ENCODE measurements at places on chromosomes 11 and 22.
A peak's percentile ranks its signal among the peaks of the same experiment; 100 is the strongest.

DNA sequence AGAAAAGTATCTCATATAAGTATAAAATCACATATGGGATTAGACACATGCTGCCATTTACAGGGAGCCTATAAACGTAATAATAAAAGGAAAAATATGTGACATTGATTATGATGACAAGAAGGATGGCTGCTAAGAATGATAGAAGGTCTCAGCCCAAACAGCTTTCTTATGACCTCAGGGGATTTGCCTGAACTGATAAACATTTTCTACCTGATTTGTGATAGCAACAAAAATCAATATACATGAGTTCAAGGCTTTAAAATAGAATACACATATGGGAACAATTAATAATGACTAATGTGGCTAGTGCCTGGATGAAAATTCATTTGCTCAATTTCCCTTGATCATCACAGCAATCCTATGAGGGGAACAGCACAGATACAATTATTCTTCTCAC is 636.8 kb upstream of the CCDC90B start:
- DNase-seq, result no peak

- no peak for DNase-seq
Measured at GRCh38 chr22:24420072-24420976, 7.1 kb upstream of the ADORA2A start.

- no peak for DNase-seq
Measured at GRCh38 chr11:1307163-1307870, 2.1 kb downstream of the TOLLIP start.

- no peak for DNase-seq
Measured at GRCh38 chr11:33064866-33065265, 25.5 kb downstream of the TCP11L1 start.

DNA sequence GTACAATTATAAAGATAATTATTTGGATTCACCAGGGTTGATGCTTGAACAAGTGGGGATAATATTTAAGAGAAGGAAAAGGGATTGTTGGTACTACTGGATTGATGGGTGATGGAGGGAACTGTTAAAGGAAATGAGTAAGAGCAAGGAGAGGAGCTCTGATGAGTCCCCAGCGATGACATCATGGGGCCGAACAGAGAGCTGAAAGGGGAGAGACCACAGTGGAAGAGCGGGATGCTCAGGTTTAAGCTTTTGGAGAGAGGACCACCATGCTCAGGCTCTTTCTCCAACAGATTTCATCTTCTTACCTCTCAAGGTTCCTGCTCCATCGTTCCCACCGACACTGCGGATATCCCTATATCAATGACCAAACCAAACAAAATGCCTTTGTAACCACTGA is 568.7 kb downstream of the ETS1 start:
- no peak for DNase-seq

GRCh38 chr22:39090426-39091064 is 6.5 kb upstream of the APOBEC3H start:
- no peak for DNase-seq

- DNase-seq, result no peak
Measured at GRCh38 chr11:126430581-126431335, 75.3 kb downstream of the ST3GAL4 start.

- DNase-seq, result no peak
Measured at GRCh38 chr11:102653744-102654291, 28.7 kb upstream of the MMP20 start.

GRCh38 chr22:31083377-31083768 is 2.3 kb downstream of the SMTN start:
- no peak for DNase-seq

DNA sequence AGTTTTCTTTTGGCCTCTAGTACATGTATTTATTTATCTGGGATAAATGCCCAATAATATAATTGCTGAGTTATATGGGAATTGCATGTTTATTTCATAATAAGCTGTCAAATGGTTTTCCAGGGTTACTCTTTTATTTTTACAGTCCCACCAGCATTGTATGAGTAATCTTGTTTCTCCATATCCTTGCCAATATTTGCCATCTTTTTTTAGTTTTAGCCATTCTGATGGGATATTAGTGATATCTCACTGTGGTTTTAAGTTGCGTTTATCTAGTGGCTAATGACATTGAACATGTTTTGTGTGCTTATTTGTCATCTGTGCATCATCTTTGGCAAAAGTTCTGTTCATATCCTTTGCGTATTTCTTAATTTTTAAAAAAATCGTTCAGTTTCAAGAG is 372.8 kb upstream of the CCDC179 start:
- DNase-seq, result no peak

DNA sequence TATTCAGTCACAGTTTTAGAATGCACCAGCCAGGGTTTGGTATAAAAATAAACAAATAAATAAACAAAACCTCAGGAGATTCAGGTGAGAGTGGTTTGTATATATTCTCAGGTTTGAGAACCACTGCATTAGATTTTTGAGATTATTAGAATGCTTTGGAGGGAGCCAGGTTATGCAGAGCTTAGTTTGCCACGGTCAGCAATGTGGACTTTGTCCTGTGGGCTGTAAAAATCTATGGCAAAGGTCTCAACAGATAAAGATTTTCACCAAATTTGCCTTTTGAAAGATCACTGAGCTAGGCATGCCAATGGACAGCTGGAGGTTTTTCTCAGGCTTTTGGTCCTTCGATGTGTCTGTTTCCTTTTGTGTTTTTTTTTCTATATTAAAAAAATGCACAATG is 650.1 kb upstream of the RAG2 start:
- DNase-seq, result no peak

DNA sequence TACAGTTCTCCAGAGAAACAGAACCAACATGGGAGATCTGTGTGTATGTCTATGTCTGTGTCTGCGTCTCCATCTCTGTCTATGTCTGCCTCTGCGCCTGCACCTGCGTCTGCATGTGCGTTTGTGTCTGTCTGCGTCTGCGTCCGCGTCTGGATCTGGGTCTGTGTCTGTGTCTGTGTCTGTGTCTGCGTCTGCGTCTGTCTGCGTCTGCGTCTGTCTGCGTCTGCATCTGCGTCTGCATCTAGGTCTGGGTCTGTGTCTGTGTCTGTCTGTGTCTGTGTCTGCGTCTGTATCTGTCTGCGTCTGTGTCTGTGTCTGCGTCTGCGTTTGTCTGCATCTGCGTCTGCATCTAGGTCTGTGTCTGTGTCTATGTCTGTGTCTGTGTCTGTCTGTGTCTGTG is 88.4 kb upstream of the SLC22A12 start:
- no peak for DNase-seq

GRCh38 chr11:8384199-8384821 is 120.6 kb upstream of the LMO1 start:
- DNase-seq, result peak; percentile 61

- DNase-seq, result no peak
Measured at GRCh38 chr11:59866836-59867235, 549 bp upstream of the TCN1 start.

DNA sequence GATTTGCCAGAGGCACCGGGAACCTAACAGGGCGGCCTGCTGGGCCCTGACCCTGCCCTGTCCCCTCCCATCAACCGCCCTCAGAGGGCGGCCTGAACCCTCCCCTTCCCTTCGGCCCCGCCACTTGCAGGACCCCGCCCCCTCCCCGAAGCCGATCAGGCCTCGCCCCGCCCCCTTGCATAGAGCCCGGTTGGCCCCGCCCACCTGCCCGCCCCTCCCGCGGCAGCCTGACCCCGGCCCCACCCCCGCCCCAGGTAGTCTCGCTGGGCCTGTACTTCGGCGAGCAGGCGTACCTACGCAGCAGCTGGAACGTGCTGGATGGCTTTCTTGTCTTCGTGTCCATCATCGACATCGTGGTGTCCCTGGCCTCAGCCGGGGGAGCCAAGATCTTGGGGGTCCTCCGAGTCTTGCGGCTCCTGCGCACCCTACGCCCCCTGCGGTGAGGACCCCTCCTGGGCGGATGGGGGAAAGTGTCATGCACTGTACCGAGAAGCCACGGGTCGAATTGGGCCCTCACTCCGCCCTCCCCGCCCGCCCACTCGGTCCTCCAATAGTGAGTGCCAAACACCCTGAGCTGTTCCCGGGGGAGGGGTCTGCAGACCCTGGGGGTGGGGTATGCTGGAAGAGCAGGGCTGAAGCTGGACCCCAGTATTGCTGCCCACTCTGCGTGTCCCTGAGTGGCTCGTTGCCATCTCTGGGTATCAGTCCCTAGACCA is 94.1 kb downstream of the CACNA1I start:
- peak; percentile 88 for DNase-seq

DNA sequence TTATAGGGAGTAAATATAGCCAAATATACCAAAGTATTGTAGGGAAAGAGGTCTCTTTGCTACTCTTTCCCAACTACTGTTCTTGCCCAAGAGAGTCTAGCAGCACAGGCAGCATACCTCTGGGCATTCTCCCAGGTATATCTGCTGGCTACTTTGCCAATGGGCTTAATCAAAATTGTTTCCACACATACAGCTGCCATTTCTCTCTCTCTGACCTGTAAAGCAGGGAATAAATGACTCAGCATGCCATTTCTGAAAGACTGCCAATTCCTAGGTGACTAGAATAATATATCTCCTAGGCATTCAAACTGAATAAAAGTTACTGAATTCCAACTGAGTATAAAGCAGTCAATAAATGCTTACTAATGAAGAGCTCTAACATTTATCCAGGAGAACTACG is 44.6 kb downstream of the RDX start:
- no peak for DNase-seq

GRCh38 chr22:42072606-42073330 is 1.3 kb upstream of the PHETA2 start:
- DNase-seq, result no peak

- no peak for DNase-seq
Measured at GRCh38 chr11:77441426-77441825, 32.5 kb downstream of the PAK1 start.

DNA sequence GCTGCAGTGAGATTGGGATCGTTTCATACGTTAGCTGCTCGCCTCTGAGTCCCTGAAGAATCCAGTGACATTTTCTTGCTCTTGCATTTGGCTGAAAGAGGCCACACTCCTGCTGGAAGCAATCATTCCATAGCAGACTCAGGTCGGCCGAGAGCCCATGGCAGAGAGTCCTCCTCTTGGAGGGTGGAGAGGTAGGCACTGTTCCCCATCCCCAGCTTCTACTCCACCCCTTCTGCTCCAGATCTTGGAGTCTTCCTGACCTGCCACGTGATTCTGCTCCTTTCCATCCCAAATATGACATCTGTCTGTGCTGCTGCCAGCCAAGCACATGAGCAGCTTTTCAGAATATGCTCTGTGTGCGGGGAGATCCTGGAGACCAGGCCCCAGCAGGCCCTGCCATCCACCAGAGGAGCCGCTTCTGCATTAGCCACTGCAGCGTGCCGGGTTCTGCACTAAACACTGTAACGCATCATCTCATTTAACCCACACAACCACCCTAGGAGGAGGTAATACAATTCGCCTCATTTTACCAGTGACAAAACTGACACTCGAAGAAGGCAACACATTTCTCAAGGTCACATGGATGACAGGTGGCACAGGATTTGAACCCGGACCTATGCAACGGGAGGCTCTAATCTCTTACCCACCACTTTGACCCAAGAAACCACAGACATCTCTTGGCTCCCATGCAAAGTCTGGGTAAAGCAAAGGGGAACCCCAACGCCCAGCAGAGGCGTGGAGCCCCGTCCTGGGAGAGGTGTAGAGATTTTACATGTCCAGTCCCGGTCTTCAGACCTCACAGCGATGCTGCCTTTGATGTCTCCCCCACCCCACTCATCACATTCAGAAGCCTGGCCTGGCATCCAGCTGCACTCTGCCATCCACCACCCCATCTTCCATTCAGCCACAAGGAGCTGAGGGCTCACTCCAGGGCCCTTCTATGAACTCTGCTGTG is 78.8 kb downstream of the FEZ1 start:
- DNase-seq, result no peak

- no peak for DNase-seq
Measured at GRCh38 chr11:47950396-47950795, 30.0 kb upstream of the PTPRJ start.

DNA sequence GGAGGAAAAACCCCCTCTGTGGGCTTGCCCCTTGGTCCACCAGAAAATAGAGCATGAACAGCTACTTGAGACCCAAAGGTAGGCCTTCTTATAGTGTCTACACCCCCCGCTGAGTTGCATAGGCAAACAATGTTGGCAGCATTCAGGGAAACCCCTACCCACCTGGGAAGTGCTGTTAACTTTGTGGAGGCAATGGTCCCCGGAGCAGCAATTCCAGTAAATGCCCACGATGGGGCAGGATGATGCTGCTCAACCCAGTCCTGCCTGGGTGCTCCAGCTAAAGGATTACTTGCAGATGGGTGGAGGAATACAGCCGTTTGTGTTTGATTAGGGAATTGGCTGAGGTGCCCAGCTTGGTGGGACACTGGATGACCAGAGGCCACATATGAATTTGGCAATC is 381.3 kb upstream of the ANO5 start:
- peak; percentile 39 for DNase-seq

GRCh38 chr11:63212742-63213141 is 30.7 kb downstream of the SLC22A25 start:
- peak; percentile 40 for DNase-seq

DNA sequence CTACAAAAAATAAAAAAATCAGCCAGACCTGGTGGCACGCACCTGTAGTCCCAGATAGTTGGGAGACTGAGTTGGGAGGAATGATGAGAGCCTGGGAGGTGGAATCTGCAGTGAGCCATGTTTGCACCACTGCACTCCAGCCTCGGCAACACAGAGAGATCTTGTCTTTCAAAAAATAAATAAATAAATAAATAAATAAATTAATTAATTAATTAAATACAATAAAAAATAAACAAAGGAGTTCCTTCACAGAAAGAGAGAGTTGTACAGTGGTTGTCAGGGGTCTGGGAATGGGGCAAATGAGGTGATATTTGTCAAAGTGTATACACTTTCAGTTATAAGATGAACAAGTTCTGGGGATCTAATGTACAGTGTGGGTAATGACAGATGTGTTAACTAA is 49.8 kb upstream of the GAB2 start:
- DNase-seq, result no peak

GRCh38 chr11:28250192-28250591 is 142.0 kb downstream of the METTL15 start:
- no peak for DNase-seq

DNA sequence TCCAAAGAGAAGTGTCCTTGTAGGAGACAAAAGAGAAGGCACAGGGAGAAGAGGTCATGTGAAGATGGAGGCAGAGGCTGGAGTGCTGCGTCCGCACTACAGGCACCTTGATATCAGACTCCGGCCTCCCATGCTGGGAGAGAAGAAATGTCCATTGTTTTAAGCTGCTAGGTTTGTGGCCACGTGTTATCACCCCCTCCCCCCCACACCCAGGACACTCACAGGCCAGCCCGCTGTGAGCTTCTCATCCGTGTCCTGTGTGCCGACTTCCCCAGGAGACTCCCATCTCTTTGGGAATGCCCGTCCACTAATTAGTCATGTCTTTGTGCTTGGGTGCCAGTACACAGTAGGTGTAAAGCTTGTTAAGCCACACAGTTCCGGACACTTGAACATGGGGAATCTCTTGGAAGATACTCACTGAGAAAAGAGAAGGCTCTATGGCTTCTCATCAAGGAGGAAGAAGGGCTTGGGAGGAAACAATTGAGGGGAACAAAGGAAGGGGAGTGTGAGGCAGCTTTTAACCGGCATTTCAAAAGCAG is 1234.7 kb downstream of the TBC1D22A start:
- DNase-seq, result no peak

GRCh38 chr11:74011360-74012073 is 2.6 kb upstream of the UCP3 start:
- DNase-seq, result no peak
